ENCODE measurements at places on chromosomes 6 and 20. TPM values are rescaled to one million over a fixed set of nuclear protein-coding genes. Genes with fewer than 3 reads are reported as not detected.

Gene NRSN1
- total RNA-seq = not detected

DNA sequence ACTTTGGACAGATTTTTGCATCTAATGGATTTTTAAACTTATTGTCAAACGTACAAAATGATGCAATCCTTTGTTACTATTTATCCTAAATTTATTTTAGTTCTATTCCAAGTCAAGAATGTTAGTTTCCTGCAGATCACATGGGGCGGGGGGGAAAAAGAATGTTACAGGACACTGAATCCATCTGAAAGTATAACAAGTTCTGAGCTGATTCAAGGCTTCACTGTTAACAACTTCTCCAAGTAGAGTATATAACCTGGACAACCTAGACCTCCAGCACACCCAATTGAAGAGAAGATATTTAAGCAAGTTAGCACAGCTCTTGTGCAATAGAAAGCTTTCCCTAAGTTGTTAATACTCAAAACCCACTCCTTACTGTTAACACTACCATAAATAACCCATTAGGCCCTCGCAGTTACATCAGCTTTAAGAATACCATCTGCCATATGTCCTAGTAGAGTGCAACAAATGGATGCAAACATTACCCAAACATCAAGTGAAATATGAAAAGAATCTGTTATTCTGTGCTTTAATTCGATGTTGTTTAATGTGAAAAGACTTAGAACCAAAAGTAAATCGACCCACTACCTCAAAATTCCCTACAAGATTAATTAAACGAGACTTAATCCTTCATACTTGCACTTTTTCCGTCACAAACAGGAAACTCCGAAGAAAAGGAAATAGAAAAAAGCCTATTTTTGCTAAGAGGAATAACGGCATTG is 1.3 kb downstream of the SEC63 start:
- no peak for DNase-seq

Gene ADAM33
- total RNA-seq = 4.3 TPM

Gene PTP4A1
- 43.7 TPM for total RNA-seq

GRCh38 chr20:40463171-40463570 is 225.9 kb downstream of the MAFB start:
- no peak for DNase-seq

Gene SCRT2
- not detected for total RNA-seq

DNA sequence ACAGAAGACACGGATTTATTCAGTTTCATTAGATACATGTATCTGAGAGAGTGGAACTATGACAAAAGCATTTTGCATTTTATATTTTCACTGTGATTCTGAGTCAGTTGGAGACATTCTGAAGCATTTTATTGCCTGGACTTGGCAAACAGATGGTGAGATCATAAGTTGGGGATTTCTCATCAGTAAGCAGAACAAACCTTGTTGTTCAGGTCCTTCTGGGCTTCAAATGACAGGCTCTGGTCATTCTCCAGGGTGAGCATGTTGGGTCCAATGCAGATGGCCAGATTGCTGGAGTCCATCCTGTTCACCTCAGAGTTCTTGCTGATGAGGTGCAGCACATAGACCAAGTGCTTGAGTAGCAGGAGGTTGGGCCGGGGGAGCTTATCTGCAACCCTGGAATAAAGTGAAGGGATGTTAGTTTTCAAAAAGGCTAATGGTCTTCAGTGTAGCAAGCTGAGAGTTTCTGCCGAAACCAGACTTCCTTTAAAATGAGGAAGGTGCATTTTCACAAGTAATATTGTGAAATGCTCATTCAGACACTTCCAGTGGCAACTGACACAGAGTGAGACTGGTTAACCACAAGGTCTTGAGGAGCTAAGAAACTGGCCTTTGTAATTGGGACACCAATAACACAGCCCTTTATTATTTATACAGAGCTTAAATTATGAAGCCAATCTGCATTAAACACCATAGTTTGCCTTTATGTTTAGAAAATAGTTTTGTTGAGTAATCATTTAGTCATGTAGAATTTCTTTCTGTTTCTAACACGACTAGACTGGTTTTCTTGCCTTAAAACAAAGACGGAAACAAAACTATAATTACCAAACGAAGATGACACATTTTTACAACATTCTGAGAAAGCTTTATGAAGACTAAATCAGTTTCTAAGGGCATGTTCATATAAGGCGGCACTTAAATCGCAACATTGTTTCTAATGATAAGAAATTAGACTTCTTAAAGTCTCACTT is 5.6 kb downstream of the TAGAP start:
- DNase-seq = no peak

Gene OPRM1
- not detected for total RNA-seq

GRCh38 chr6:116145803-116146675 is 20.1 kb upstream of the COL10A1 start:
- no peak for DNase-seq

GRCh38 chr20:16930656-16931055 is 182.5 kb downstream of the OTOR start:
- DNase-seq = no peak

Gene SLC44A4
- 137 TPM for total RNA-seq

GRCh38 chr20:35104685-35105295 is 12.2 kb upstream of the TRPC4AP start:
- no peak for DNase-seq

Gene NSFL1C
- 78.2 TPM for total RNA-seq

DNA sequence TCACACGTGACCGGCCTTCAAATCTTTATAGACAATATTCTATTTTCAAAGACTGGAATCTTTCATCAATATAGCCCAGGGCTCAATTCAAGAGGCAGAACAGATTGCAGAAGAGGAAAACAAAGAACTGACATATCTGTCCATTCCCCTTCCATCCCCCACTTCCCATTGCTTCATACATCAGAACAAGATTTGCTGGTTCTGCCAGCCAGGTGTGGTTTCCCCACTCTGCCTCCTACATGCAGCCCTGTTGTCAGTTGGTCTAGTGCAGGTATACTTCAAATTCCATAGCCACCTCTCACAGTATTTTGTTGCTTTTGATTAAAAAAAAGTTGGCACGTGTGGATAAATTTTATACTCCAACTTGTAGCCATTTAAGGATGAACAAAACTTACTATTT is 174.9 kb downstream of the CD109 start:
- no peak for DNase-seq

Gene CHD6
- 53.5 TPM for total RNA-seq

Gene TRIM15
- total RNA-seq = 2.2 TPM

Gene BTNL2
- total RNA-seq = not detected

Gene TBC1D22B
- 12.8 TPM for total RNA-seq

DNA sequence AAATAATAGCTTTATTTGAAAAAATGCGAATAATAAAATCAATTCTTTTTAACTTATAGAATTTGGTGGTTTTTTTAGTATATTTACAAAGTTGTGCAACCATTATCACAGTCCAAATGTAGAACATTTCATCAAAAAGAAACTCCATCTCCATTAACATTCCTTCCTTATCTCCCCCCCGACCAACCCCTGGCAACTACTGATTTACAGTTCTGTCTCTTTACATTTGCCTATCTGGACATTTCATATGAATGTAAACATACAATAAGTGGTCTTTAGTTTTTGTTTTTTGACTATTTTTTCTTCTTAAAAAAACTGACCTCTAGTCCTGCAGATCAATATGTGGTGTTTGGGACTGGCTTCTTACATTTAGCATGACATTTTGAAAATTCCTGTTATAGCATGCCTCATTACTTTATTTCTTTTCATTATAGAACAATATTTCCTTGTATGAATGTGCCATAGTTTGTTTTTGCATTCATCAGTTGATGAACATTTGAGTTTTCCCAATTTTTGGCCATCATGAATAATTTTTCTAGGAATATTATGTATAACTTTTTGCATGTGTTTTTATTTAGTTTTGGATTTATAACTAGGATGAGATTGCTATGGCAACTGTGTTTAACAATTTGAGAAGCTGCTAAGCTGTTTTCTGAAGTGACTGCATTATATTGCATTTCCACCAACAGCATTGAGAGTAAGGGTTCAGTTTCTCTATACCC is 344.7 kb downstream of the NKAIN2 start:
- no peak for DNase-seq

Gene C6orf136
- 27.4 TPM for total RNA-seq

Gene SRMS
- total RNA-seq = 0.38 TPM

Gene SLC24A3
- 5.2 TPM for total RNA-seq

- DNase-seq = peak; percentile 70
Measured at GRCh38 chr6:156779206-156780094, 2.3 kb downstream of the ARID1B start.

GRCh38 chr20:24382743-24383142 is 86.7 kb upstream of the SYNDIG1 start:
- DNase-seq = peak; percentile 72

Gene FOXC1
- total RNA-seq = 58.5 TPM

GRCh38 chr6:129679758-129680157 is 30.2 kb downstream of the ARHGAP18 start:
- no peak for DNase-seq

GRCh38 chr20:48709058-48709691 is 118.6 kb downstream of the PREX1 start:
- no peak for DNase-seq

- DNase-seq = no peak
Measured at GRCh38 chr20:24670981-24671380, 201.6 kb downstream of the SYNDIG1 start.

DNA sequence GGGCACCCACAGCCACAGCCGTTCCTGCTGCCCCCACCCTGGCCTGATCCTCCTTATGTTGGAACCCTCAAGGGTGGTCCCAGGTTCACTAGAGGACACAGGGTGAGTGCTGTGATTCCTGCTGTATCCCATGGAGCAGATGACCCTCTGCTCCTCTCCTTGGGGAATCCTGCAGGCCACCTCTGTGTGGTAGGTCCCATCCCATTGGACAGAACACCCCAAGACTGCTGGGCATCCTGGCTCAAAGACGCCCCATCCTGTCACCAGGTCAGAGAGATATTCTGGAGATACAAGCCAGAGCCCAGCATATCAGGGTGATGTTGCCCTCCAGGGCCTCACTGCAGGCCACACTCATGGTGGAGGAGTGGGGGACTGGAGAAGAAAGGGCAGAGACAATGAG is 28.4 kb downstream of the HLA-A start:
- DNase-seq = no peak

DNA sequence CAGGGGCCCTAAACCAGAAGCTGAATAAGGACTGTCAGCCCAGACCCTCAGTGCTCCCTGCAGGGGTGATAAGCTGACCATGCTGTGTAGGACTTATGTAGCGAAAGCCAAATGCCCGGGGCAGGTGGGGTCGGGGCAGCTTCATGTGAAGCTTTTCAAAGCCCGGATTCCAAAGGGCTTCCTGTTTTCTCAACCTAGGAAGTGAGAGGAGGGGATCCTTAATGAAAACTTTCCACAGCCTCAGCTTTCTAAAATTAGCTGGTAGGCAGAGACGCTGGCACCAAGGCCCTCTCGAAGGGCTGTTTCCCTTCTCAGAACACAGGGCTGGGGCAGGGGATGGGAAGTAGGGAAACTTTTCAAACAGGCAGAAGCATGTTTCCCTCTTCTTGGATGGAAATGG is 148.9 kb downstream of the NFATC2 start:
- no peak for DNase-seq

DNA sequence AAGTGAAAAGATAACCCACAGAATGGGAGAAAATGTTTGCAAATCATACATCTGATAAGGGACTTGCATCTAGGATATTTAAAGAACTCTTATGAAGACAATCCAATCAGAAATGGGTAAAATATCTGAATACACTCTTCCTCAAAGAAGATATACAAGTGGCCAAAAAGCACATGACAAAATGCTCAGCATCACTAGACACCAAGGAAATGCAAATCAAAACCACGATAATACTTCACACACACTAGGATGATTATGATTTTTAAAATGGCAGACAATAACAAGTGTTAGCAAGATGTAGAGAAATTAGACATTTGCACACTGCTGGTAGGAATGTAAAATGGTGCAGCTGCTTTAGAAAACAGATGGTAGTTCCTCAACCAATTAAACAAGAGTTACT is 34.8 kb upstream of the SIRT5 start:
- no peak for DNase-seq

Gene CALHM4
- not detected for total RNA-seq

Data from kidney (tissue), 22 donors.